ENCODE measurements at places on chromosomes 3 and 15.
A peak's percentile ranks its signal among the peaks of the same experiment; 100 is the strongest.

DNA sequence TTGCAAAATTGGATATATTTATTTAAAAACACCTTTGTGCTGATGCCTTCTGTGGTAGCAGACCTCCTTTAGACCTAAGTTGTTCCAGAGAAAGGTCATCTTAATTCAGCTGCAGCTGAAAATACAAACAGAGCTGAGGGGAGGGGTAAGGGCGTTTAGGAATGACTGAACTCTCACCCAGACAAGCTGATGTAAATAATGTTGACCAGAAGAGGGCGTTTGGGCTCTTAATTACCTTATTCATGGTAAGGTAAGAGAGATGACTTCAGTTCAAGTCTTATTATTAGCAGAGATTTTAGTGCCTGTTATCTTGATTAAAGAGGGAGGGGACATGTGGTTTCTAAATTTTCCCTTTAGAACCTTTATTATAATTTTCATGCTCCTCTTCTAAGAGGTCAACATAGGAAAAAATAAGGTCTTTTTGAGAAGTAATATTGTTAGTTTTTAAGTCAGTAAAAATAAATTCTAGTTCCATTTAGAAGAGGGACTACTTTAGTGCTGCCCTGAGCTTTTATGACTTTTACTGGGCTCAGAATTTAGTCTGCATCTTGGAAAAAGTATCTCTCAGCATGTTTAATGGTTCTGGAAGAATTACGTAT, 46.3 kb downstream of the GPR171 start:
- DNase-seq: peak; percentile 40

GRCh38 chr3:129983561-129983960, 9.0 kb downstream of the TRH start:
- DNase-seq: no peak

- DNase-seq: no peak
Measured at GRCh38 chr3:10093678-10094077, 14.4 kb downstream of the FANCD2OS start.

GRCh38 chr15:57865294-57865693, 158.8 kb downstream of the POLR2M start:
- no peak for DNase-seq

All from activated CD4-positive, alpha-beta T cell treated with anti-CD3 and anti-CD28 coated beads for 24 hours (primary cell).